ENCODE measurements at places on chromosomes 6 and 20.

DNA sequence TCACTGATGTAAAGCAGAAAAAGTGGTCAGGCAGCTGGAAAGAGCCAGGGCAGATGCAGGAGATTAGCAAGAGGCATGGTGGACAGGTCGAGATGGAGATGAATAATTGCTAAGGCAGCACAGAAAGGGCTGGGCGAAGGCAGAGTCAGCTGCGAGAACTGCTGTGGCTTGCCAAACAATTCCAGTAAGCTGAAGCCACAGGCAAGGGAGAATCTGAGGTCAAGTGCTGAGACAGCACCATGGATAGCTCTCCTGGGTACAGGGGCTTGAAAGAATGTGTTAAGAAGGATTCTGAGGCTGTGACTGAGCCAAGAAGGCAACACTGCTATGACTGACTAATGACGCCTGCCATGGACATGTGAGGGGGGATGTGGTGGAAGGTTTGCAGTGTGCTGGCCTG is 220.8 kb upstream of the FOXA2 start:
- DNase-seq = peak; percentile 95

- DNase-seq = no peak
Measured at GRCh38 chr6:50333696-50334095, 284.0 kb upstream of the DEFB112 start.

GRCh38 chr20:59291740-59292383 is 8.5 kb upstream of the EDN3 start:
- DNase-seq = no peak

- DNase-seq = peak; percentile 17
Measured at GRCh38 chr20:52761867-52762266, 210.3 kb upstream of the TSHZ2 start.

DNA sequence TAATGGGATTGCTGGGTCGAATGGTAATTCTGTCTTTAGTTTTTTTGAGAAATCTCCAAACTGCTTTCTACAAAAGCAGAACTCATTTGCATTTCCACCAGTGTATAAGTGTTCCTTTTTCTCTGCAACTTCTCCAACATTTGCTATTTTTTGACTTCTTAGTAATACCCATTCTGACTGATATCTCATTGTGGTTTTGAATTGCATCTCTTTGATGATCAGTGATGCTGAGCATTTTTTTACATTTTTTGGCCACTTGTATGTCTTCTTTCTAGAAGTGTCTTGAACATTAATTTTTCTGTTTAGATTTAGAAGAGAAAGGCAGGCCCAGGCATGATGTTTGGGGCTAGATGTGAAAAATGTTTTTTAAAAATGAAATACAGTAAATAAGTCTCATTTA is 553.1 kb upstream of the MAN1A1 start:
- DNase-seq = no peak

- DNase-seq = no peak
Measured at GRCh38 chr20:44182863-44183262, 4.1 kb downstream of the JPH2 start.

GRCh38 chr6:108243836-108244235 is 17.0 kb downstream of the SNX3 start:
- no peak for DNase-seq

DNA sequence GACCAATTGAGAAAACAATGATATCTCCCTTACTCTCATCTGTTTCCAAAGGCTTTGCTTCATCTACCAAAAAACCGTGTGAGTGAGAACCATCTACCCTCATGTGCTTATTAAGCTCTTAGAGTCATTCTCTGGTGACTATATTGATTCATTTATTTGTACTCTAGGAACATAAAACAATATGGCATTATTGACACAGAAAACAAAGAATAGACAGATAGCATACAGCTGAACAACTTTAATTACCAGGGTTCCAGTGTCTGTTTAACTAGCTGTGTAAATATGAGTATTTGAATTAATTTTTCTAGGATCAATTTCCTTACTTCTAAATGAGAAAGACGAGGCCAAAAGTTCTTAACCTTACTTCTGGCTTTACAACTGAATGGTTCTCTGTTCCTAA is 31.3 kb upstream of the HEY2 start:
- no peak for DNase-seq

GRCh38 chr6:7343546-7344475 is 30.8 kb upstream of the SSR1 start:
- DNase-seq = no peak

DNA sequence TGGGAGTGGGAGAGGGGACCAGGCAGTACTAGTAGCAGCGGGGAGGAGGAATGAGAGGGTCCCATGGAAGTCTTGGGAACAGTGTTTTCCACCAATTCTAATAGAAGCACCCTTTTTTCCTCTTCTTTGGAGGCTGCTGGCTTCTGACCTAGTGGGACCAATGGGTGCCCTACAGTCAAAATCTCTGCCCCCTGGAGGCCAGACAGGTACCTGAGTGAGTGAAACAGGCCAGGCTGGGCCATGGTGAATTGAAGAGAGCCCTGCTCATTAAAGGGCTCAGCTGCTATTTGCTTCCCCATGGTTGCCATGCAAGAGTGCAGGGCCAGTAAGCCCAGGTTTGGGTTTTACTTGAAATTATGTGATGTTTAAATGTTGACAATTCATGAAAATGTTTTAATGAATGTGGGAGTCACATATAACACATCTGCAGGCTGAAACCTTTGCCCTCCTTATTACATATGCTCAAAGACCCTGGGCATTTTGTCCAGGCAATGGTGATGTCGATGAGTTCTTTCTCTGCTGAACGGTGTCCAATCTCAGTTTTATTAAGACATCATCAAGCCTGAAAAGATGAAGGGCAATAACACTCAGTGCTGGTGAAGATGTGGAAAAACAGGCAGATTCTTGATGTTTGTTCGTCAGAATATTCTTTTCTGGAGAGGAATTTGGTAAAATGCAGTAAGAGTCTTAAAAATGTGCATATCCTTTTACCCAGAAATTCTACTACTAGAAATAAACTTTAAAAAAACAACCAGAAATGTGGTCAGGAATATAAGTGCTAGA is 42.3 kb upstream of the OCSTAMP start:
- DNase-seq = no peak

DNA sequence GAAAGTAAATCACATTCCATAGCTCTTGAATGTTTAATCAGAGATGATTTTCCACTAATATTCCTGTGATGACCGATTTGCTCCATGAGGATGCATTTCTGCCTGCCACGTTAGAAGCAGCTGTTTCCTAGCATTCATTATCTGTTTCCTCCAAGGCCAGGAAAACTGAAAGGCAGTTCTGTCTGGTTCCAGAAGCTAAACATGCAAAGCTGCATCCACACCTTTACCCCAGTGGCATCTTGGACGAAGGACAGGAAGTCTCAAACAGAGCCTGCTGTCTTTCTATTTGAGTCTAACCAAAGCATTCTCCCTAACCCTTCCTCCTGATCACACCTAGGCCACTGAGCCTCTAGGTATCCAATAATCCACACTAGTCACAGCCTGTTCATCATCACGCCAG is 27.6 kb downstream of the CNKSR3 start:
- DNase-seq = peak; percentile 89

GRCh38 chr6:157764178-157765068 is 58.6 kb upstream of the SNX9 start:
- peak; percentile 94 for DNase-seq

- DNase-seq = no peak
Measured at GRCh38 chr6:44053760-44054556, 73.3 kb downstream of the MRPL14 start.

GRCh38 chr6:120671519-120671918 is 662.8 kb downstream of the TBC1D32 start:
- DNase-seq = no peak

GRCh38 chr6:21958428-21958827 is 338.4 kb downstream of the PRL start:
- DNase-seq = no peak

GRCh38 chr6:112401083-112401482 is 54.0 kb downstream of the RFPL4B start:
- no peak for DNase-seq

- peak; percentile 97 for DNase-seq
Measured at GRCh38 chr20:59571551-59572314, 32.6 kb upstream of the PHACTR3 start.

GRCh38 chr20:57790176-57790575 is 80.4 kb upstream of the PMEPA1 start:
- no peak for DNase-seq

DNA sequence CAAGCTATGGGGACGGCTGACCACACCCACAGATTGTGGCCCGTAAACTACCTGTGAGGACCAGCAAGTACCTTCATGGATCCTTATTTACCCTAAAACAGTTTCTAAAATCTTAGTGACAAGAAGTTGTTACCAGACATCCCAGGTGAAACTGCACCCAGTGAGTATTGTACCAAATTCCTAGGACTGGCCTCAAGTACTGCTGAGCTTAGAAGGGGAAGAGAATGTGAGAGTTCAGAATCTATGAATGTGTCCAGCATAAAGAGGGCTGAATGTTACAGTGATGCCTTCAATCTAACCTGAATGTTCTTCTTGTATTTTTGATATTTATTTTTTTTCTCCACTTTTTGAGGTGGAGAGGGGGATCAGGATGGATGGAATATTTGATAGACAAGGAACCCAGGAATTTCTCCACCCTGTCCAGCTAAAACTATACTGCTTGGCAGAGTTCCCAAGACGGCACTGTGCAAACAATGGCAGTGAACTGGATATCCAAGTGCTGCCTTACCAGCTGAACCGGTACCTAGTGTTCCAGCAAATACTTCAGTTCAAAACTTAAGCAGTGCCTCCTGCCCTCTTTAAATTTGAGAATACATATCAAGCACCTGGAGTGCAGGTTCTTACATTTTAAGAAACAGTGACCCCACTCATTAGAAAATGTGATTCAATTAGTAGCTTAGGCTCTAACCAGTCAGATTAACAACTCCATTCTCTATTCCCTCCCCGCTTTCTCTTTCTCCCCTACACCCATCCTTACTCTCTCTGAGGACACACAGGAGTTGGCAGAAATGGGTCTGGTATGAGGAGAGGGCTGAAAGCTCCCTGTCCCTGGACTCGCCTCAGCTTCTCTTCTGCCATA is 427.3 kb upstream of the FLRT3 start:
- DNase-seq = no peak

- no peak for DNase-seq
Measured at GRCh38 chr6:82416346-82416745, 52.7 kb downstream of the TPBG start.

- DNase-seq = no peak
Measured at GRCh38 chr6:136052031-136052430, 198.1 kb downstream of the MTFR2 start.

GRCh38 chr20:53510704-53511103 is 82.9 kb downstream of the ZNF217 start:
- DNase-seq = no peak

DNA sequence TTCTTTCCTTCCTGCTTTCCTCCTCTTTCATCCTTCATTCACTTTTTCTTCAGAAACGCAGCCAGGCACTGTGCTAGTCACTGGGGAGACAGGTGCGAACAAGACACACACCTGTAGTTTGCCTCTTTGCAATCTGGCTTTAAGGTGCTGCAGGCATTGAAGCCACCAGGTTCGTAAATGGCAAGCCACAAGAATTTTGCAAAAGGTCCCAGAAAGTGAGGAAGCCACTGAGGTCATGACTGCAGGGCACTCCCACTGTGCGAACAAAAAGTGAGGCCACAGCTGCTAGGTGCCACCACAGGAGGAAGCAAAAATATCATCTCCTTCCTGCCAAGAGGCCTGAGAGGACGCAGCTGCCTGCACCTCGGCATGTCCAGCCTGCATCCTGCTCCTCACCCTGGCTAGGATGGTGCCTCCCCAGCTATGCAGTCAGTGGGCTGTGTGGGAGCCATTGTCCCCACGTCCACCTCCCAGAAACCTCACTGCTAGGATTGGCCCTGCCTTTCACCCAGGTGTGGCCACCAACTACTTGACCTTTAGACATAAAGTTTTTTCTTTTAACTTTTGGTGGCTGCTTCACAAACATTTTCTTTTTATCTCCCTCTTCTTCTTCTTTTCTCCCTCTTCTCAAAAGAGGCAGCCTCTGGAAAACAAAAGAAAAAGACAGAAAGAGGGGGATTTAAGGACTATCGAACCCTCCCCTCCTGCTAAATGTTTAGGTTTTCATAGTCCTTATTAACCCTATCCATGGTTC is 230.8 kb downstream of the BCAS1 start:
- no peak for DNase-seq

DNA sequence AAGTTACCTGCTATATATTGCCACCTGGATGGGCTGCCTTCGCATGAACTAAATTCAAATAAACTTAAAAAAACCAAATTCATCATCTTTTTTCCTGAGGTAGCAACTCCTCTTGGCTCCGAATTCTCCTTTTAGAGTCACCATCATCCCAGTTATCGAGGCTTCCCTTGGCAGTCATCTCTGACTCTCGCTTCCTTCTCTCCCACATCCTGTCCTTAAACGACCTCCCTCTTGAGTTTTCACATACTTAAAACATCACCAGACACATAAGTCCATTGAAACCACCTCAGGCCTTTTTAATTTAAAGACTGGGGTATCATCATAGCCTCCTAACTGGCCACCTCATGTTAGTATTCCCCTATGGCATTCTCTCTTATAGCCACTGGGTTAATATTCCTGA is 296.1 kb upstream of the FLRT3 start:
- peak; percentile 10 for DNase-seq

GRCh38 chr20:40634891-40635290 is 54.1 kb downstream of the MAFB start:
- DNase-seq = no peak

- DNase-seq = peak; percentile 18
Measured at GRCh38 chr6:152150196-152150595, 342.7 kb downstream of the ESR1 start.

GRCh38 chr20:3461911-3462677 is 8.7 kb upstream of the ATRN start:
- no peak for DNase-seq

DNA sequence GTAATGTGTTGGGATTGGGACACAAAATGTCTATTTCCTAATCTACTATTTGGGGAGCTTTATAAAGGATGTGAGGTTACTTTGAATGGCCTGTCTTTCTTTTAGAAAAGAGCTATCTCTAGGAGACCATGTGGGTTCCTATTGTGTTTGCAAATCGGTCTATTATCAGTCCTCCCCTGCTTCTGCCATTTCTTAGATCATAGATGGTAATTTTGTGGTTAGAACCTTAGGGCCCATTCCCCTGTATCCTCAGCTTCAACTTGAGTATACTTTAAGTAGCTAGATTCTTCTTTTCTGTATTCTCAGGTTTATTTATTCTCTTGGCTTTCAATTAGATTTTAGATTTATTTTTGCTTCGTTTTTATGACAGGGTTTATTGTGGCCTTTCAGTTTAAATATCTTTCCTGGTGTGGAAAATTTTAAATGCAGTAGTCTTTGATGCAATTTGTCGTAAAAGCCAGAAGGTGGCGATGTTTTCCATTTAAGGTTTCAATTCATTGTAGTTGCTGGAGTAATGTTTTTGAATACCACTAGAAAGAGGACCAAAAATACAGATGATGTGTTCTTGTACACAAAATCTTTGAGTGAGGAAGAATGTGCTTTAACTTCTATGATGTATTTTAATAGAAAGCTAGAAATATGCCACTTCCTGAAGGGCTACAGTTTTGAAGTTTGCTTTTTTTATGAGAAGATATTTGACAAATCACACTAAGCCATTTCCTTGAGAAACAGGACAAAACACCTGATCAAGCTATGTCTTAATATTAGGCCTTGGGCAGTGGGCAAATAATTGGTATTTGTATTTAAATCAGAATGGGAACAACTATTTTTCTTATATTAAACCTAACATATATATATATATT is 20.3 kb downstream of the TBPL1 start:
- peak; percentile 70 for DNase-seq

GRCh38 chr6:124002377-124003081 is 198.9 kb downstream of the NKAIN2 start:
- peak; percentile 68 for DNase-seq
